ENCODE measurements at places on chromosomes 6 and 20. TPM values are rescaled to one million over a fixed set of nuclear protein-coding genes. Genes with fewer than 3 reads are reported as not detected.

Gene RNF39
- polyA plus RNA-seq = 0.64 TPM

Gene HTR1E
- 0.59 TPM for polyA plus RNA-seq

Gene HFE
- polyA plus RNA-seq = 14.2 TPM

Gene TREML2
- polyA plus RNA-seq = 0.18 TPM

Gene DCDC2
- polyA plus RNA-seq = 12.9 TPM

- no peak for DNase-seq
Measured at GRCh38 chr20:3374296-3374695, 33.2 kb downstream of the DNAAF9 start.

GRCh38 chr6:125222531-125223455 is 69.2 kb downstream of the TPD52L1 start:
- DNase-seq = no peak

- no peak for DNase-seq
Measured at GRCh38 chr6:62324834-62325233, 38.8 kb upstream of the KHDRBS2 start.

DNA sequence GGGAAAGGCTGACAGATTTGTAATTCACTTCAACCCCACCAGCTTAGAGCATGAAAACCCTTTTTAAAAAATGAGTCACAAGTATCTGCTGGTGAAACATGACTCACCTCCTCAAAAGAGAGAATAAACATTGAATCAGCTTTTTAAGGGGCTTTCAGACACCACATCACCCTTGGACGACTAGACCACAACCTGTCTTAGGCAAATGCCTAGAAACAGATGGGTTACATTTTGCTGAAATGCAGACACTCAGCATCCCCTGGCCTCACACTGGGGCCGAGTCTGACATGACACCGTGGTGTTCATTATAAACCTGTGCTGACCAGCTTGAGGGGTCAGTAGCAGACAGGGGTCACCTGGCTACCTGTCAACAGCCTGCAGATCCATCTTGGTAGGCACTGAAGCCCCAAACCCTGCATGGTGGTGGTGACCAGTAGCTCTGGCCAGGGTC is 175.3 kb upstream of the CST7 start:
- no peak for DNase-seq

DNA sequence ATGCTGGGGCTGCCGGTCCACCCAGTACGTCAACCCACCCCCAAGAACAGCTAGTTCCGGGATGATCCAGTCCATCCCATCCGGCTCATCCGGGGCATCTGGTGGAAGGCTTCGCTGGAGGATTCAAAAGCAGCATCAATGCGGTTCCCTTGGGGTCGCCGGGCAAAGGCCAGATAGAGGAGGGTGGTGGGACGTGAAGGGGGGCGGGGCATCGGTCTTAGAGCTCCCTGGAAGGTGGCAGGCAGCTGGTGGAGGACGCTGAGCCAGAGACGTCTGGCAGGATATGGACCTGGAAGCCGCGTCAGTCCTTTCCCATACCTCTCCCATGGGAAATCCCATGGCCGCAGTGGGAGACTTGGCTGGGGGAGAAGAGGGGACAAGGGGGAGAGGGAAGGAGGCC is 1500.8 kb upstream of the DEFB115 start:
- DNase-seq = no peak

DNA sequence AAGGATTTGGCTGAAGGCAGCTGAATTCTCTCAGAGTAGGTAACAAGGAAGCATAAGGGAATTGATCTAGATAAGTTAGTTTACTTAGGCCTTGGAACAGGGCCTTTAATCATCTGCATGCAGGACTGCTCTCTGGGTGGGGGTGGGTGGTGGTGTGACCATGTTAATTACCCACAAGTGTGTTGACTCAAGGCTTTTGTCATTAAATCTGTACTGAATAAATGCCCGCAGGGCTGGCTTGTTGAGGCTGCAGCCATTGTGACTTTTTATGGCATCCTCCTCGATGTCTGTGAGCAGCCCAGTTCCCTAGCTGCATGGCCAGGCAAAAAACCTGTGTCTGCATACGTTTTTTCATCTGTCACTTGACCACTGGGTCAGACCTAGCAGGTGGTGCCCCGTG is 63.5 kb upstream of the ASCC3 start:
- DNase-seq = no peak

Measured in right lung (tissue), 10 donors.